Liver (tissue), 10 donors: ENCODE measurements at places on chromosomes 7 and 10. TPM values are rescaled to one million over a fixed set of nuclear protein-coding genes. Genes with fewer than 3 reads are reported as not detected.

The DNTT gene
- total RNA-seq, result 0.70 TPM

The FFAR4 gene
- total RNA-seq, result 0.14 TPM

The PDE6C gene
- not detected for total RNA-seq

The LRGUK gene
- total RNA-seq, result 0.09 TPM

The MMD2 gene
- not detected for total RNA-seq

The KIAA1549 gene
- total RNA-seq, result 0.50 TPM

The GIMAP4 gene
- 15.6 TPM for total RNA-seq

The MSMB gene
- not detected for total RNA-seq

The GPR26 gene
- total RNA-seq, result not detected

The MEST gene
- 42.4 TPM for total RNA-seq

The SLC13A4 gene
- total RNA-seq, result 0.14 TPM

The STEAP4 gene
- 43.8 TPM for total RNA-seq

The RARRES2 gene
- total RNA-seq, result 437 TPM

The SH2D4B gene
- 0.19 TPM for total RNA-seq

The NPFFR1 gene
- under 0.01 TPM for total RNA-seq

The TMEM236 gene
- 0.28 TPM for total RNA-seq

The HSPA12A gene
- 4.5 TPM for total RNA-seq

The HOXA11 gene
- not detected for total RNA-seq

The KLHDC10 gene
- 31.2 TPM for total RNA-seq

The AGAP9 gene
- total RNA-seq, result 10.8 TPM

The TMEM213 gene
- total RNA-seq, result not detected

The VWDE gene
- 0.05 TPM for total RNA-seq

The SSC4D gene
- total RNA-seq, result 1.3 TPM

The CPSF4 gene
- 11.5 TPM for total RNA-seq

The SFRP4 gene
- total RNA-seq, result under 0.01 TPM

The SLC16A9 gene
- 9.3 TPM for total RNA-seq
